ENCODE measurements at places on chromosomes 3 and 15.

DNA sequence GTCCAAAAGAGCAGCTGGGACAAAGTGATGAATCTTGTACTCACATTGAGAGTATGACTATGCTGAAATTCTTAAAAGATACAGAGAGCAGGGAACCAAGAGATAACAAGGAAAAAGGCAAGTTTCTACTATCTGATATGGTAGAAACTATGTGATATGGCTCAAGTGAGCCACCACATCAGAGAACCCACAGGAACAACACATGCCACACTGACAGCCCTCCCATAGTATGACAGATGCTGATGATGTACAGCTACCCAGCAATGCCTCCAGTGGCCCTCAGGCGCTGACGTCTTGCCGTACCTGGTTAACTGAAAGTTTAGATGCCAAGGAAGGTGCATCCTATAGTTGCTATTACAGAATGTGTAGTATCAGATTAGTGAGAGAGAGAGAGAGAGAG is 42.4 kb downstream of the CHAC1 start:
- DNase-seq, result no peak

DNA sequence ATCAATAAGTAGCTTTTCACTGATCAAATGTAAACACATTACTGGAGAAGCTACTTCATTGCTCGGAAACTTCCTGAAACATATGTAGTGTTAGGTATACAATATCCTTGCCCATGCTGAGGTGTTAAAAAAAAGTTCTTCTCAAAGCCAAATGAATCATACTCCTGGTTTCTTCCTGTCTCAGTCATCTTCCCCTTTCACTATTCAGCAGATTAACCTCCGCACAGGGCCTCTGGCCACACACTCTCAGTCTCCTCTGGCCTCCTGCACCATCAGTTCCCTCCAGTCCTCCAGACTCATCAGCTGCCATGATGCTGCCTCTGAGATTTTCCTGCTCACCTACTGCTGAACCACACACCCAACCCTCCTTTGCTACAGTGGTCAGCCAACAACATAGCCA is 70.5 kb upstream of the BOC start:
- no peak for DNase-seq

DNA sequence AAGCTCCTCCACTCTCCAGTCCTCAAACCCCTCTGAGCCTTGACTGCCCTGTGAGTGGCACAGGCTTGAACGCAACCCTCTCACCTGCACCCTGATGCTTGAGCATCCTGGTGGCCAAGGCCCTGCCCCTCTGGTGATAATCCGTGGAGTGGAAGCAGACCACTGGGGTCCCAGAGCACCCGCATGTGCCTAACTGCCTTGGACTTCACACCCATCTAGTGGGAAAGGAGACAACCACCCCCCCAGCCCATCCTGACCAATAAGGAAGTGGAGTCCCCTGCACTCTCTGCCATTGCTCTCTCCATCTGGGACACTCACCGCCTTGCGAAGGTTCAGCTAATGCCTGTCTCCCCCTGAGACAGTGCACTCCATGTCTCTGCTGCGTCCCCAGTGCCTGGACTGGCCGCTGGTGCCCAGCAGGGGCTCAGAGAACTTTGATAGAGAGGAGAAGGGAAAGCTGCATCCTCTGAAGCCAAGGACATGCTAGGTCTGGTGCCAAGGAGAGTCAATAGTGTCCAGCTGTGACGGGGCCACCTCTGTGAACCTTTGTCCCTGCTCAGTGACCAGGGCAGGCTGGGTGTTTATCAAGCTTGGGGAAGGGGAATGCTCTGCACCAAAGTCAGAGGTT is 3.4 kb downstream of the KLF15 start:
- no peak for DNase-seq

DNA sequence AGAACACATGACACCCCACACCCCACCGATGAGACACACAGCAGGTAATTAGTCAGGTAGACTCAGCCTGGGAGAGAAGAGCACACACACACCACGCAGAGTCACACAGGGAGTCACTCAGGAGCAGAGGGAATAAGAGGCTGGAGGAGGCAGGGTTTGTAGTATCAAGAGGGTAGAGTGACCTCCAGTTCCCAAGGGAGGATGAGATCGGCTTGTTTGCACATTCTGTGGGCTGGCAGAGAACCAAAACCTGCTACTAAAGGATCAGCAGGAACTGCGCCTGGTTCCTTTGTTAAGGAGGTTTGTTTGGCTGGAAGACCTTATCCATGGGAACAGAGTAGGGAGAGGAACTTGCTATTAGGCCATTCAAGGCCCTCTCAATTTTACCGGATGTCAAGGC is 281.4 kb upstream of the SLCO3A1 start:
- no peak for DNase-seq

DNA sequence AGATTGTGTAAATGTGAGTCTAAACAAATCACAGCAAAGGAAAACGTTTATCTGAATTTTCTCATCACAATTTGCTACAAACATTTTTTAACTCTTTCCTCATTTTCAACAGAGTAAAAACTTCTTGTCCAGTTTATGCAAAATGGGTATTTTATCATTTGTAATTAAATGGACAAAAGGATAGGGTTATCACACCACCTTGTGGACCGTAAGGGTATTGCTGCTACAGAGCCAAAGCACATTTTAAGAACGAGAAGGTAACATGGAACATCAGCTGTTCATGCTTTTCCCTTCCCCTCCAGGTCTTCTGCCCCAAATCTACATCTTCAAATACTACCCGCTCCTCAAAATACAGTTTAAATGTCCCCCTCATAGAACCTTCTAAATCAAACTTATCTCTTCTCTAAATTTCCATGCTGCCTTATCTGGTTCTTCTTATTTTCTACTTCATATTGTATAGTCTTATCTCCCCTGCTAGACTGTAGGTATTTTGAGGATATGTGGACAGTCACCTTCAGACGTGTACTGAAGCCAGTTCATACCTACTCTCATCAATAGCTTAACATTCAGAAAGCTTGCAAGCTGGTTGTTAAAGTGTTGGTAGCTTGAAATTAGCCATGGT is 12.8 kb upstream of the SETMAR start:
- DNase-seq, result no peak

DNA sequence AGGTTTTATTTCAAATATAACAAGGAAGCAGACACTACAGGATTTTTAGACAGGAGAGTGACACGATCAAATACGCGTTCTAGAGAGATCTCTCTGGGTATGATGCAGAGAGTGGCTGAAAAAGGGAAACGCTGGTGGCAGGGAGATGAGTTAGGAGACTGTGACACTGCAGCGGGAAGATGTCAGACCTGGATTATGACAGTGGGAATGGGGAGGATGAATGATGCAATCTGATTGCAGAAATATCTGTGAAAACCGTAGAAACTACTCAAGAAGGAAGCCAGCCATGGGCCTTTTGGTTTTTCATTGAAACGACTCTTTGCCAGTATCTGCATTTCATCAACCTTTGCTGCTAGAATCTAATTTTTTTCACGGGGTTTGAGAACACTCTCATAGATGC is 157.9 kb downstream of the FAM43A start:
- no peak for DNase-seq

DNA sequence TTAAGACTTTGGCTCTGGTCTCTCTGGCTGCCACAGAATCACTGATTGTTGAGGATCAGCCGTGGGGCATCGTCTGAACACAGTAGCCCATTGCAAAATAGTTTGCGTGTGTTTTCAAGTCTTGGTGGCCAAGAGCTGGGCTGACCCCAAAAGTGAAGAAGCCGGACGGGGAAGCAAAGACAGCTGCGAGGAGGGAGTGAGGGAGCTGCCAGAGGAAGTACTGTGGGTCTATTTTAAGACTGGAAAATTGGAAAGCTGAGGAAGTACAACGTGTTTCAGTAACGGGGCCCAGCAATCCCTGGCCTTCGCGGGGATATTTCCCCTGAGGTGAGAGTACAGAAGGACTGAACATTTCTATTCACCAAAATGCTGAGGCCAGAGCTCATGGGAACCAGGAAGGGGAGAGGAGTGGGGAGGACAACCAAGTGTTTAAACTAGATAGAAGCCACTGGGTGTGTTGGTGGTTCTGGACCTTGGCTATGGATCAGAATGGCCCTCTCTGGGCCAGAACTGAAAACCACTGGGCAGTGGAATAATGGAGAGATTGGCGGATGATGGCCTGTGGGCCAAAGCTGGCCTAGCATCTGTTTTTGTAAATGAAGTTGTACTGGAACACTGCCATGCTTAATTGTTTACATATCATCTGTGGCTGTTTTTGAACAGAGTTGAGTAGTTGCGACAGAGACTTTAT is 34.1 kb upstream of the LIMD1 start:
- no peak for DNase-seq

DNA sequence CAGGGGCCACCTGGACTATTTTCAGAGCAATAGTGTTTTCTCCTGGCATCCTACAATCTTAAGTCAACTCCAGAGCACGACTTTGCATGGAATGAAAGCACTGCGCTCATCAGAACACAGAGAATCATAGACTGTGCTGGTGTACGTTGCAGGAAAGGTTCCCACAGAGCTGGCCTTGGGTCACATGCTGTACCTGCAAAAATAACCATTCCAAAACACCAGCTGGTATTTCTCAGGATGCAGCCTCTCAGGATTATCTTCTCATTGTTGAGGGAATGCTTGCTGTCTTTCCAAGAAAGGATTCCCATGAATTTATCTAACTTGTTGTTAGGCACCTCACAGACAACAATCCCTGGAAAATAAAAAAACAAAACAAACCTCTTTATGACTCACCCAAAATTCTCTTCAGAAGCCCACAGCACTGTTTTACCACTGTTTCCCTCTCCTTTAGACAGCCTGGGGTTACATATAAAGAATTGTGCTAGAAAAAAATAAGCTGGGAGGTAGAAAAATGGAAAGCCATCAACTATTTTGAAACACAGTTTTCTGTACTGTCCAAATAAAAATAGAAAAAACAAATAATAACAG is 131.7 kb downstream of the ATP8B4 start:
- DNase-seq, result no peak

DNA sequence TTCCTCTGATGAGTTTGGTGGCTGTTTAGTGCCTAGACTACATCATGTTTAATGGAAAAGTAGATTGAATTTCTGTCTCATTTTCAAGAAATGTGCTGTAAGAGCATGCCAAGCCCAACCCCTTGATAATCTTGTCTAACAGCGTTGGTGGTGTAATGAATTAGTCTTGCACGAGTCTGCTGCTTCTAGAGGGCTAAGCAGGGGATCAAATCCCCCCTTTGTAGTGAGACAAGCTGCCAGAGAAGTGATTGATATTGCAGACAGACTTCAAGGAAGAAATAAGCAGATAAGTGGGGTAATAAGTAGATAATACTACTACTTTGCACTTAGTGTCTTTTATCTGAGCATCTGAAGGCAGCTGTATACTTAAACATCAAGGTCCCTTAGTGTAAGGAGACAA is 141.4 kb downstream of the TP63 start:
- DNase-seq, result no peak

GRCh38 chr3:100364421-100364820 is 29.9 kb downstream of the NIT2 start:
- DNase-seq, result no peak

GRCh38 chr15:41919201-41919820 is 25.5 kb upstream of the SPTBN5 start:
- DNase-seq, result no peak

DNA sequence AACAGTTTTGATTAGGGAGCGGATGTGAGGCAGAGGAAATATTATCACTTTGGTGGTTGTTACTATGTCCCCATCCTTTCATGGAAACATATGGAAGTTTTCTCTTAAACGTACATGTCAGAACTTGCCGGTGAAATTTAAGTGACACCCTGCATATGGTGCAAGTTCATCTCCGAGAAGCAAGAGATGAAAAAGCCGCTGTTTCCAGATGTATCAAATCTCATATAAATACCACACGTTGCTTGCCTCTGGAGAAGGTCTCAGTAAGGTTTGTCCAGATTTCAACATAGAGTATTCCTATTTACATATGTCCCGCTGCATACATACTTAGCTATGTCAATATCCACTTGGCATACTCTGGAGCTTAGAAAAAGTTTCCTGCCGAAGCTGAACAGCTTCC is 172.2 kb upstream of the ICE2 start:
- no peak for DNase-seq

DNA sequence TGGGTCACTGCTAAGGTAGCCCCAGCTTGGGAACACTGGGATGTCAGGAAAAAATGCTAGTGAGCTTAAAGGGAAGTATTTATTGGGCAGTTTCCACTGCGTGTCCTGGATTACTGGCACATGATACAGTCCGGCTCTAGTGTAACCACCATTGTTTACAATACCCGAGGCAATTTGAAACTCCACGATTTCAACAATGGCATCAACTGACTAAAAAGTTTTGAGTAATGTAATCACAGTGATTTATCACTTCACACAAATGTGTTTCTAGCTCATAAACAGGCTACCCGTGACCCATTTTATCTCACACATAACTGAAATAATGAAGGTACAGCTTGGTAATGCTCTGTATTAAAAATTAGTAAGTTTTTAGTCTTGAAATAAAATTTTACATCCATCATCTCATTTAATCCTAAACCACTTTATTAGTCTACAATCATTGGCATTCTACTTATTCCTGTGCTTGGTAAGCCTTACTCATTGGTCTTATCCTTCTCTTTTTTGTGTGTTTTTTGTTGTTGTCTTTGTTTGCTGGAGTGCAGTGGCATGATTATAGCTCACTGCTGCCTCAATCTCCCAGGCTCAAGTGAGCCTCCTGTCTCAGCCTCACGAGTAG is 7.6 kb downstream of the ZMAT3 start:
- no peak for DNase-seq

- DNase-seq, result no peak
Measured at GRCh38 chr3:194496217-194496919, 9.6 kb upstream of the ATP13A3 start.

- DNase-seq, result no peak
Measured at GRCh38 chr3:12017516-12017915, 13.3 kb downstream of the SYN2 start.

DNA sequence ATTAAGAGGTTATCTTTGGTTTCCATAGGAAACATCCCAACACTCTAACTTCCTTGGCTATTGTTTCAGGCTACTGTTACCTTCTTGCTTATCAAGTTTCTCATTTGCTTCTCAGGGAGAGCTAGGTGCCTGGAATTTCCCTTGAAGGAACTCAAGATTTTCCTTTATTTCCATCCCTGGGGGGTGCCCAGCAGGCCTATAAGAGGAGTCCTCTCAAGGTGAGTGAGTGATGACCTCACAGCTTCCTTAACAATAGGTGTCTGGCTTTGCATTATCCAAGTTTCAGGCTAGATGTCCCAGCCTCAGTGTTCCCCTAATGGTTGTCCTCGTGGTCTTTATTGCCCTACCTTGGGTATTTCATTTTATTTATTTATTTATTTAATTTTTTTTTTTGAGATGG is 12.1 kb upstream of the CTSH start:
- no peak for DNase-seq

DNA sequence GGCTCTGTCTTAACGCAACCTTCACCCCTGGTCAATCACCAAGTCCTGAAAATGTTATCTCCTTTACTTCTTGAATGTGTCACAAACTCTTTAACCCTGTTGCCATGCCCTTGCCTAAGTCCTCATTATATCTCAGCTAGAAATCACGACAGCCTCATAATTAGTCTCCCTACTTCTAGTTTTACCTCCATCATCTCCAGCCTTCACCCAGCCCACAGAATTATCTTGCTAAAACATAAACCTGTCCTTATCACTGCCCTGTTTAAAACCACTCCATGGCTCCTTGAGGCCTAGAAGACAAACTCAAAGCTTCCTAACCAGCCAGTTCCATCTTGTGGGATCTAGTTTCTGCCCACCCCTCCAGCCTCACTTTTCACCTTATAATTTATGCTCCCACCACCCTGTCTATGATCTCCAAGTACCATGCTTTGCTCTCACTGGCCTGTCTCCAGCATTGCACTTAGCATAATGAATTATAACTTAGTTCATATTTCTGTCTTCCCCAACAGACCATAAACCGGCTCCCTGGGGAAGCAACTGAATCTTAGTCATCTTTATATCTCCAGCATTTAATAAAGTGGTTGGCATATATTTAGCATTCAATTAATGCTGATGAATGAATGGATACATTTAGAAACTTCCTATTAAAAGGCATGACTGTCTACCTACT is 39.2 kb downstream of the GPR176 start:
- DNase-seq, result no peak

Data from omental fat pad (tissue), 4 donors.